ENCODE measurements at places on chromosomes 2 and 18.

GRCh38 chr2:45932278-45932975 is 281.0 kb downstream of the PRKCE start:
- no peak for DNase-seq

- peak; percentile 86 for DNase-seq
Measured at GRCh38 chr2:20091305-20091991, 40.0 kb upstream of the LAPTM4A start.

DNA sequence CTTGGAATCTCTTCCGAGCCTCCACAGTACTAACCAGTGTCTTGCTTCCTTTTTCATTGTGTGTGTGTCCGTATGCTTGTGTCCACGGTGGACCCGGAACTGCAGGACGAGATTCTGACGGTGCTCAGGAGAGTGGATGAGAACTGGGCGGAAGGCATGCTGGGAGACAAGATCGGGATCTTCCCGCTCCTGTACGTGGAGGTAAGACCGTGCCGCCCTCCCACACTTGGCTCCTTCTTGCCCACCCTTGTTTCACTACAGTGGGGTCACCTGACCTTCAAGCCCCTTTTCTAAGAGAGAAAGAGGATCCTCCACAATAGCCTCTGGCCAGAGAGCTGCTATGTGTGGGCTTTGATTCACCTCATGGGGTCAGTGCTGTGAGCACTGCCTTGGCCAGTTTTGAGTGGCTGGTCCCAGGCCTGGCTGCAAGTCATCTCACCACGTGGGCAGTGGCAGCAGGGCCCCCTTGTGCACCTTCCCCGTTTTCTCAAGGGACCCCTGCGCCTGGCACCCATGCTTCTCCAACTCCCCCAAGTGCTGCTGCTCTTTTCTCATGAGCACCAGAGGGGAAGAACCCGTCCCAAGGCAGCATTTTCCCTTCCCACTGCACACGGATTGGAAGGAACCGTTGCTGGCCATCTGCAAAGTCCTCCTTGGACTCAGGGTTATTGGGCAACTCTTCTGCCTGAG is 242.1 kb downstream of the SEPTIN10 start:
- DNase-seq = no peak

- DNase-seq = no peak
Measured at GRCh38 chr2:75728614-75729419, 18.1 kb upstream of the GCFC2 start.

DNA sequence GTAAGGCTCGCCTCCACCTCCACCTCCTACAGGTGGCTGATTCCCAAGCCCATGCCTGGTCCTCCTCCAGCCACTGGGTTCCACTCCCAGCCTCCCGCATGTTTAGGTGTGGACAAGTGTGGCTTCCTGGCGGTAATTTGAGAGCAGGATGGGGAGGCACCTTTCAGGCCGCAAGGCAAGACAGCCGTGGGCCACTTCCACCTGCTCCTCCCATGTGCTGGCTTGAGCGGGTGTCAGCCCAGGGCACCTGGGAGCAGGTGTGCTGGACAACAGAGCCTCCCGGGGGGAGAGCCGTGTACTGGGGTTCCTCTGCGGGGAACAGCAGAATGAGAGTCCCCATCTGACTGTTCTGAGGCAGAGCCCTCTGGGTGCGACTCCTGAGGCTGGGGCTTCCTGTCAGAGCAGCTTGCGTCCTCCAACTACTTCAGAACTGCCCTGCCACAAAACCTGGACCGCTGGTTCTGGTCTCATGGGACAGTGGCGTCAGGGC is 83.9 kb downstream of the TPO start:
- peak; percentile 34 for DNase-seq
